ENCODE measurements at places on chromosomes 6 and 20.

GRCh38 chr6:6362056-6362840 lies 41.8 kb upstream of the F13A1 start:
- DNase-seq = no peak

DNA sequence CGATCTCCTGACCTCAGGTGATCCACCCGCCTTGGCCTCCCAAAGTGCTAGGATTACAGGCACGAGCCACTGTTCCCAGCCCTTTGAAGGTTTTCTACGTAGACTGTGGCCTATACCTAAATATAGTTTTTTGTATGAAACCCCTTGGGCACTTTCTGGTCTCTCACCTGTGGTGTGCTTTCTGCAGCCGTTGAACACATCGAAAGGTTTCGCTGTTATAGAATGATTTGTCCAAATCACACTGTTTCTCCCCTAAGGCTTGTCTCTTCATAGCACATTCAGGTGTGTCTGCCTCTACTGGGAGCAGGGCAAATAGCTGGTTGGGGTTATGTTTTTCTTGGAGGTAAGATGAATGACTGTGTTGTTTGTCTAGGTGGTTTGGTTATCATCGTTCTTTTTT lies 597.9 kb downstream of the RNF144B start:
- no peak for DNase-seq

GRCh38 chr6:44258921-44259320 lies 1.6 kb upstream of the SLC35B2 start:
- DNase-seq = no peak

DNA sequence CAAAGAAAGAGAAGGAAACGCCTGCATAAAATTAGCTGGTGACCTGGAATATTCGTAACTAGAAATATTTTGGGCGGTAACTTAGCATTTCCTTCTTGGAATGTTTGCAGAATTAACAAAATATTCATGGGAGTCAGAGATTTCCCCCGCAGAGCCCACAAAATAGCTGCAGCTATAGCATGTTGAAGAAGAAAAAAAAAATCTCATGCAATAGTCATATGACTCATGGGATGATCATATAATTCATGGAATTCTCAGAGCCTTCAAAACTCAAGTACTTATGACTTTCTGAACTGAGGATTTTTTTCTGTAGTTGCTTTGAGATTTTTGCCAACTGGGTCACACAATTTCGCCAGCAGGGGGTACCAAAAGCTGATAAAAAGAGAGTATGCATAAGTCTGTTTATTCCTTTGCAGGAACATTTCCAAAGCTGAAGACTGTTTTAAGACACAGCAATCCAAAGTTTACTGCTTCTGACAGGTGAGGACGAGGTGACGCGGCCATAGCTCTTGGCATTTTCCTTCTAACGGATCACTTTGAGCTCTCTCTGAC lies 586.0 kb upstream of the CHD6 start:
- no peak for DNase-seq

- no peak for DNase-seq
These were observed 604.7 kb downstream of the RFPL4B start for GRCh38 chr6:112951829-112952228.

- no peak for DNase-seq
These were observed 3.8 kb downstream of the MEP1A start for GRCh38 chr6:46796848-46797580.

GRCh38 chr6:166492092-166492741 lies 94.3 kb downstream of the RAMACL start:
- no peak for DNase-seq
